ENCODE measurements at places on chromosomes 5 and 9.

DNA sequence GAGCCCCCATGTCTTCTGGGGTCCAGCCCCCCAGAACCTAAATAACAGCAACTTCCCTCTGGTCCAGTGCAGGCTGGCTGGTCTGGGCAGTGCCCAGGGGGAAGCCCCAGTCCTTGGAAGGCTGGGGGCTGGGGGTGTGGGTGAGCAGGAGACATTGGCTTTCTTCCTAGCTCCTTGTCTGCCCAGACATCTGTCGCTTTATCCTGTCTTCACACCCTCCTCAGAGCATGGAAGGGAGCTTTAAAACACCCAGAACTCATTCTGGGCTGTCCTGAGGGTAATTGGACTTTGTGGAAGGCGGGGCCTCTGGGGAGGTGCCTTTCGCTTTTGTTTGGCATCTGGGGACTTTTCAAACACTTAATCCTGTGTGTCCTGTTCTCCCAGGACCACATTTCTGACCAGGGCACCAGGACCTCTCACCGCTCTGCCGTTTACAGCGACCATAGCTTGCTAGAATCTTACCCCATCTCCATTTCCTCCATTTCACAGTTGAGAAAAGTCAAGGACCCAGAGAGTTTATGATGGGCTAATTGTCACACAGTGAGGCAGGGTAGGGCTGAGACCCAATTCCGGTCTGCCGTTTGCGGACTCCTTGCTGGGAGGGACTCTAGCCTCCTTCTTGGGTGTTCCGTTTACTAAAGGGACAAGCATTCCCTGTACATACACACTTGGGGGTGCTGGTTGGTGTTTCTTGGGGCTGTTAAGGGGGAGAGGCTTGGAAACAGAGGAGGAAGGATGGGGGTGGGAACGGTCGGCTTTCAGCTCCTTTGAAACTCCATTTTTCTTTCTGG is 1.1 kb downstream of the GSN start:
- peak overlapping the region; percentile 68 for H3K27ac ChIP-seq
- no peaks in the 10 kb centered on the region for H3K27me3 ChIP-seq
- H3K36me3 ChIP-seq: no peaks in the 10 kb centered on the region
- DNase-seq: no peak
- peaks cover 24% of the 10 kb centered on the region for H3K4me1 ChIP-seq

DNA sequence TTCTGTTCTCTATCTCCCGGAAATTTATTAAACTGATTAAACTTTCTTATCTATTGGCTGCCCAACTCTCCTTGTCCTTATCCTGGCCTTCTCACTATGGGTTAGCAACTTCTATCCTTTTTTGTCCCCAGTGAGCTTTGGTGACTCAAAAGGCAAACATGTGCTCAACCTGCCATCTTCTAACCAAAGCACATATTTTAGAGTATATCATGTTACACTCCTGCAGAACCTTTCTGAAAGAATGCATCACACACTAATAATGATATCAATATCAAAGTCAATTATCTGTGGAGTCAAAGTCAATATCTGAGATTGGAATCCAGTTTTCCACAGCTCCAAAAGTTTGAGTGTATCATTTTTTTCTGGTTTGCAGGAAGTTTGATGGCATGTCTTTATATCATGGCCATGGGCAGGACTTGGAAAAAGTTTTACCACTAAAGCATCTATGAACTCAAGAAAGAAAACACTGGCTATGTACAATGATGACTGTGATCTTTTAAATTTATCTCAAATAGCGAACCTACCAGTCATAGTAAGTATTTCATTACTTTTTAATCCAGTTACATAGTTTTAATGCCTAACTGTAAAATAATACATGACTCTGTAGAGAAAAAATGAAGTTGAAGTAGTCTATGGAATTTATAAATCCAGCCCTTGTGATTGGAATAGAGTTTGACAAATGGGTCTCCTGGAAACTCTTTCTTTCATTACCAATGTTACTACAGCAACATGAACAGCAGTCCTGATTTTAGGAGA is 166.8 kb downstream of the DROSHA start:
- no peak for DNase-seq
- no peak overlapping the region for H3K27ac ChIP-seq

- H3K27me3 ChIP-seq: no peaks in the 10 kb centered on the region
- H3K4me1 ChIP-seq: peaks cover 6% of the 10 kb centered on the region
- no peak overlapping the region for H3K4me3 ChIP-seq
- no peak overlapping the region for H3K27ac ChIP-seq
- H3K36me3 ChIP-seq: no peaks in the 10 kb centered on the region
Observed at GRCh38 chr9:89634995-89635742, 30.4 kb downstream of the GADD45G start.

GRCh38 chr9:125977223-125977622 is 230.1 kb downstream of the PBX3 start:
- no peak for DNase-seq
- H3K27ac ChIP-seq: no peak overlapping the region
- H3K36me3 ChIP-seq: no peaks in the 10 kb centered on the region
- H3K27me3 ChIP-seq: no peaks in the 10 kb centered on the region

DNA sequence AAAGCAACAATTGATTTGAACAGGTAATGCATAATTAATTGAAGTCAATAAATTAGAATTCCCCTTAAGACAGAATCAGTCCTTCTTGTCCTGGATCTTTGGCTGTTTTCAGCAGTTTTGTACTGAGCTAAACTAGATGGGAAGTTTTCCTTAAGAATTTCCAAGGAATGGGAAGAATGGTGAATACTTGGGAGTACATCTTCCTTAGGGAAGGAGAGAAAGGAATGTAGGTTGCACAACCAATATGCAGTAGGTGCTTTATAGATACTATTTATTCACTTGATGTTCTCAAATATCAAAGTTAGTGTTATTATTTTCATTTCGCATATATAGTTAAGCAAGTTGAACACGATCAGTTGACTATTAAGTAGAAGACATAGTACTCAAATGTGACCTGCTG is 183.5 kb upstream of the MAP1B start:
- no peaks in the 10 kb centered on the region for H3K27me3 ChIP-seq
- H3K36me3 ChIP-seq: no peaks in the 10 kb centered on the region
- no peak overlapping the region for H3K27ac ChIP-seq
- no peak overlapping the region for H3K4me3 ChIP-seq
- no peak for DNase-seq

GRCh38 chr5:97545886-97546535 is 363.0 kb upstream of the RIOK2 start:
- H3K36me3 ChIP-seq: no peaks in the 10 kb centered on the region
- H3K4me3 ChIP-seq: no peak overlapping the region
- no peak for DNase-seq
- no peak overlapping the region for H3K27ac ChIP-seq

GRCh38 chr9:107635803-107636174 is 146.2 kb upstream of the KLF4 start:
- no peaks in the 10 kb centered on the region for H3K27me3 ChIP-seq
- no peak overlapping the region for H3K27ac ChIP-seq
- no peaks in the 10 kb centered on the region for H3K36me3 ChIP-seq
- DNase-seq: no peak

GRCh38 chr5:77103457-77103856 is 16.4 kb upstream of the ZBED3 start:
- DNase-seq: no peak
- no peak overlapping the region for H3K4me3 ChIP-seq
- H3K27ac ChIP-seq: no peak overlapping the region
- no peaks in the 10 kb centered on the region for H3K4me1 ChIP-seq

DNA sequence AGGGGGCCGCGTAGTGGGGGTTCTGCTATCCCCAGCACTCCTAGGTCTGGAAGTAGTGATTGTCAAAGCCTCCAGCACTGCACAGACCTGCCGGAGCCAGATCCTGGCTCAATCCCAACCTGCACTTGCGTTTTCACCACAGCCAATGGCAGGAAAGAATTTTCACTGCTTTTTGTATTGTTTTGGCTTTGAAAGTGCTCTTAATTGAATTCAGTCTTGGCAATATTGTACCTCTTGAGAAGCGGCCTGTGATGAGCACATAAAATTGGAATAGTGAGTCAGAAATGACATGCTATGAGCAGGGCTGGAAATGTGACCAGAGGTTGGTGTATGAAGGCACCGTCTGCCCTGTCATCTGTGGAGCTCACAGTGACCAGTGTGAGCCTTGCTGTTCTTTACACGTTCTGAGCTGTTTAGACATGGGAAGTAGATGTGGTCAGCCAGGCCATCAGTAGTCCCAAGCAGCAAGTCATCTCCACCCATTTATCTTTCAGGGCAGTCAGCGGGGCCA is 41.5 kb downstream of the SECISBP2 start:
- H3K36me3 ChIP-seq: no peaks in the 10 kb centered on the region
- H3K27ac ChIP-seq: no peak overlapping the region
- no peak overlapping the region for H3K4me3 ChIP-seq
- H3K4me1 ChIP-seq: no peaks in the 10 kb centered on the region

GRCh38 chr5:28917631-28918030 is 1879.2 kb upstream of the CDH9 start:
- no peak overlapping the region for H3K27ac ChIP-seq
- no peak for DNase-seq
- H3K27me3 ChIP-seq: no peaks in the 10 kb centered on the region
- H3K4me3 ChIP-seq: no peak overlapping the region
- H3K36me3 ChIP-seq: no peaks in the 10 kb centered on the region
- H3K4me1 ChIP-seq: no peaks in the 10 kb centered on the region

GRCh38 chr9:71352837-71353236 is 231.4 kb upstream of the TRPM3 start:
- no peak overlapping the region for H3K4me3 ChIP-seq
- no peaks in the 10 kb centered on the region for H3K4me1 ChIP-seq
- no peaks in the 10 kb centered on the region for H3K27me3 ChIP-seq

DNA sequence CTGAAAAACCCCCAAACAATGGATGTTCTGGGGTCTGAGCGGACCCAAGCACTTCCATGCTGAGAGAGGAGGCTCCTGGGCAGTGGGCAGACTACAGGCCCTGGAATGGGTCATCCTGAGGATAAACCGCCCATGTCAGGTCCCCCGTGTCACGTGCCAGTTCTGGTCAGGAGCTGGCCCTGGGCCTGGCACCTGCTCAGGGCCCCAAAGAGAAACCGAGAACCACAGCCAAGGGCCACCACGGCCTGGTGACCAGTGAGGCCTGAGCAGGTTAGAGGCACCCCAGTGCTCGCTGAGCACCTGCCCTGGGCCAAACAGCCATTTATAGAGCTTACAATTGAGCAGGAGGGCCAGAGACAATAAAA is 15.8 kb downstream of the LMAN2 start:
- no peak overlapping the region for H3K4me3 ChIP-seq
- no peaks in the 10 kb centered on the region for H3K27me3 ChIP-seq
- H3K36me3 ChIP-seq: peaks cover 1% of the 10 kb centered on the region
- no peaks in the 10 kb centered on the region for H3K4me1 ChIP-seq
- no peak for DNase-seq

- no peaks in the 10 kb centered on the region for H3K36me3 ChIP-seq
- no peak overlapping the region for H3K4me3 ChIP-seq
- peaks cover 44% of the 10 kb centered on the region for H3K4me1 ChIP-seq
- H3K27ac ChIP-seq: no peak overlapping the region
- no peak for DNase-seq
Observed at GRCh38 chr9:94874316-94874715, 147.8 kb downstream of the AOPEP start.

DNA sequence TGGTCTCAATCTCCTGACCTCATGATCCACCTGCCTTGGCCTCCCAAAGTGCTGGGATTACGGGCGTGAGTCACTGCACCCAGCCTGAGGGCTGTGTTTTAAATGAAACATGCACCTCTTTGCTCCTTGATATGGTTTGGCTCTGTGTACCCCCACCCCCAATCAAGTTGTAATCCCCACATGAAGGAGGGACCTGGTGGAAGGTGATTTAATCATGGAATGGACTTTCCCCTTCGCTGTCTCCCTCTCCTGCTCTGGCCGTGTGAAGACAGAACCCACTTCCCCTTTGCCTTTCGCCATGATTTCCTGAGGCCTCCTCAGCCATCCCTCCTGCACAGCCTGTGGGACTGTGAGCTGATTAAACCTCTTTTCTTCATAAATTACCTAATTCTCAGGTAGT is 12.5 kb upstream of the NOTCH1 start:
- H3K36me3 ChIP-seq: no peaks in the 10 kb centered on the region
- H3K27me3 ChIP-seq: no peaks in the 10 kb centered on the region
- H3K27ac ChIP-seq: peak overlapping the region; percentile 0
- no peak overlapping the region for H3K4me3 ChIP-seq

GRCh38 chr5:180988592-180988991 is at the start of gene BTNL3:
TSS of gene BTNL3 (plus strand) at chr5:180988846. CDS start at chr5:180989029, 183 bp downstream.
- H3K27ac ChIP-seq: peak within 1 kb of the TSS; percentile 21
- no peaks in the 10 kb centered on the region for H3K4me1 ChIP-seq
- DNase-seq: no peak
- H3K4me3 ChIP-seq: no peak within 1 kb of the TSS
- no peaks in the 10 kb centered on the region for H3K27me3 ChIP-seq
- no peaks in the 10 kb centered on the region for H3K36me3 ChIP-seq

DNA sequence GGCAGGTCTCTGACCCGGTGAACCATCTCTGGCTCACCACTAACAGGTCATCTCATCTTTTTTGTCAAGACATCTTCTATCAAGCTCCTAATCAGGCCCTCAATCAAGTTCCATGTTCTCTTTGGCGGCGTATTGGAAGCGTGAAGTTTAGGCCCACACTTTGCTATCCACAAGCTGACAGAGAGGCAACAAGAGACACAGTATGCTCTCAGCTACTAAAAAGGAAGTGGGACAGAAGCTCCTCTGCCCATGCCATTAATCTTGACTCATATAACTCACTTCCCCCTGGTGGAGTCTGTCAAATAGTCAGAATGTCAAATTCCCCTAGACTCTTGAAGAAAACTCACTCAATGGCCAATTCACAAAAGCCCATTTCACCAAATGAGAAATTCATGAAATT is 77.6 kb upstream of the TMC1 start:
- DNase-seq: no peak
- no peak overlapping the region for H3K27ac ChIP-seq
- no peaks in the 10 kb centered on the region for H3K36me3 ChIP-seq
- peaks cover 7% of the 10 kb centered on the region for H3K4me1 ChIP-seq
- H3K4me3 ChIP-seq: no peak overlapping the region
- no peaks in the 10 kb centered on the region for H3K27me3 ChIP-seq

DNA sequence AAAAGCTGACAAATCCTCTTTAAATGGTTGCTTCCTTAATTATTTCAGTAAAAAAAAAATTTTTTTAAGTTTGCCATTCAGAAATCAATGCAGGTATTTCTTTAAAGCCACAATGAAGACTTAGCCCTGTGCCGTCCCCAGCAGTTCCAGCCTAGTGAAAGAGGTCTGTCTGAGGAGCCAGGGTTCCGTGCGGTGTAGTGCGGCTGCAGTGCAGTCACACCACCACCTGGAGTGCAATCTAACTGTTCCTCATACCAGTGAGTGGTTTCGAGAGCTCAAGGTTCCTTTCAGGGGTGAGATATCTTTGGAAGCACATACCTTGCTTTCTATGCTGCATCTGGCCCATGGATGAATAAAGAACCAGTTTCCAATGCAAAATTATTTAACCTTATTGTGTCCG is 87.5 kb downstream of the FANCC start:
- peaks cover 10% of the 10 kb centered on the region for H3K4me1 ChIP-seq
- no peaks in the 10 kb centered on the region for H3K27me3 ChIP-seq
- no peak overlapping the region for H3K4me3 ChIP-seq
- no peak overlapping the region for H3K27ac ChIP-seq

Measured in Caco-2 (cell line).